OCI-M1 (cell line): ENCODE measurements at places on chromosomes 16 and 17.
A peak's percentile ranks its signal among the peaks of the same experiment; 100 is the strongest.

DNA sequence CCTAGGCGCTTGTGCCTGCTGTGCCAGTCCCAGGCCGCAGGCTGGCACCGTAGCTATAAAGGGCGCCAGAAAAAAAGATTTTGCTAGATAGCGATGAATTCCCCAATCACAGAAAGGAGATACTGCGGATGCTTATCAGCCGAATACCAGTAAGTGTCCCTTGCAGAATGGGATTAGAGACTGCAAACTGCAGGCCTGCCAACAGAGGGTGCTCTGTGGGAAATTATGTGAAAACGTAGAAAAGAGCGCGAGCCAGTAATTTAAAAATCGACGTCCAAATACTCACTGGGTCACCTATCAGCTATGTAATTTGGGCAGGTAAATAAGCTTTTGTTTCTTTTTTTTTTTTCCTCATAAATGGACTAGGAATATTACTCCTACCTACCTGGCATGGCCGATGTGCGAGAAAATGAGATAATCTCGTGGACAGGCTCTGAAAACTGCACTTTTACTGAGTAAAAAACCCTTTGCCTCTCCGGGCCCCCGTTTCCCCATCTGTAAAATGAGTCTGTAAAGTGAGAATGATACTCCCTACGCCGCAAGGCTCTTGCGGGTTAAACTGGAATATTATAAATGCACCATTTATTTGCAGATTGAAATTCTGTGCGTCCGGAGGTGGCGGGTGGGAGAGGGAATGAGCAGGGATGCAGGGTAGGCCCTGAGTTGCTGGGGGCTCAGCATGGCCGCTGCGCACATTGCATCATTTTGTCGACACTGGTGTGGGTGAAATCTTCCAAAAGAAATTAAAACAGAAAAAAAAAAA, 1.2 kb upstream of the COG1 start:
- peak; percentile 90 for DNase-seq

DNA sequence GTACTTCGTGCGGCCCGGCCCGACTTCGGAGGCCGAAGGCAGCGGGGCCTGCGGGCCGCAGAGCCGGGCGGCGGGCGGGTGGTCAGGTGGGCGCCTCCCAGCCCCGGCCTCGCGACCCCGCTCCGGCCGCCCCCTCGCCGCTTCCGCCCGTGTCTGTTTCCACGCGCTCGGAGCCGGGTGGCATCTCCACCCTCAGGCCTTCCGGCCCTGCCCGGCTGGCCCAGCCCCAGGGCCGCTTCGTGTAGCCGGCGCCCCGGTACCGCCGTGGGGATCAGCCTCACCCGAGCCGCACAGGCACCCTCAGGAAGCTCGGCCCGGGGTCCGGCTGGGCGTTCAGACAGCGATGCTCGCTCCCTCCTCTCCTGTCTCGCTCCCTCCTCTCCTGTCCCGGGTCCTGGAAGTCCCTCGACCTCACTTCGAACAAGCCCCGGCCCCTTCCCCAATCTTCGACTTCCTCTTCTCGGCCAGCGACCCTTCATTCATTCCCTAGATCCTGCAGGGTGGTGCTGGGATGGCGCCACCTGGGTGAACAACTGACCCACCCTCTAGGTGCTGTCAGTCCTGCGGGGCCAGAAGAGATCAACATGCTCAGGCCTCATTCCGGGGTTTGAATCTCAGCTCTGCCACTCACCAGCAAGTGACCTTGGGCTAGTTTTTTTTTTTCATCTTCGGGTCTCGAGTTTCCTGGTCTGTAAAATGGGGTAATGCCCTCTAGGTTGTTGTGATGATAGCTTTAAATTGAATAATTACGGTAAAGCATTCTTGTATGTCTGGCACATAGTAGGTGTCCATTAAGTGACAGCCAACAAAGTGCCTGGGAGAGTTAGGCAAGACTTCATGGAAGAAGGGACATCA, 610 bp downstream of the VPS4A start:
- DNase-seq, result peak; percentile 49

DNA sequence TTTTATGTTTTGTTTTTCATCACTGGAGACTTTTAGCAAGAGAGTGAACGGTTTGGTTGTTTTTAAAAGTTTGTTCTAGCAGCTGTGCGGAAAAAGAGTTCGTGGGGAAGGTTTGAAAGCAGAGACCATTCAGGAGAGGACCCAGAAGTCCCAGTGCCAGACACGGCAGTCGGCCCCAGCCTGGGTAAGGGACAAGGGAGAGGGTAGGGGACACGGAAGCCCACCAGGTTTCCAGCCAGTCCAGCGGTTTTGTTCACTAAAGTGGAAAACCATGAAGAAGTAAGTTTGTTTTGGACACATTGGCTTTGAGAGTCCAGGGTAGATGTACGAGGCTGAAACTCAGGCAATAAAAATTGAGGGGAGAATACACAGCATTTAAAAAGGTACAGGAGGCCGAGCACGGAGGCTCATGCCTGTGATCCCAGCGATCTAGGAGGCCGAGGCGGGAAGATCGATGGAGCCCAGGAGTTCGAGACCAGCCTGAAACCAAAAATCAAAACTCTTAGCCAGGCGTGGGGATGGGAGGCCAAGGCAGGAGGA, 56.8 kb upstream of the RPH3AL start:
- no peak for DNase-seq

DNA sequence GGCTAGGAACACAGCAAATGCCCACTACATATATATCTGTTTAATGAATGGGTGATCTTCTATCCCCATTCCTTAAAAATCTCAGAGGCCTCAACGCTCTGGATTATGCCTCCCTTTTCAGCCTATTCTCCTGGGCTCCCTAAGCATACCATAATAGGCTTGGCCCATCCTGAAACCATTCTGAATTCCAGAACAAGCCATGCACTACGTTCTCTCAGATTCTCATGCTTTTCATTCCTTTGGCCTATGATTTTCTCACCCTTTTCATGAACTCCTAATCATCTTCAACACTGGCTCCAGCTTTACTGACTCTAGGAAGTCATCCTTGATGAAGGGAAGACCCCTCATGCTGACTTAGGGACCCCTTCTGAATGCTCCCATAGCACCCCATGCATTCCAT, 71.1 kb downstream of the RPGRIP1L start:
- DNase-seq, result no peak

- DNase-seq, result no peak
These were observed 154.4 kb upstream of the FOXF1 start for GRCh38 chr16:86355951-86356350.

- no peak for DNase-seq
These were observed 555.8 kb downstream of the RBFOX1 start for GRCh38 chr16:7888411-7888810.

DNA sequence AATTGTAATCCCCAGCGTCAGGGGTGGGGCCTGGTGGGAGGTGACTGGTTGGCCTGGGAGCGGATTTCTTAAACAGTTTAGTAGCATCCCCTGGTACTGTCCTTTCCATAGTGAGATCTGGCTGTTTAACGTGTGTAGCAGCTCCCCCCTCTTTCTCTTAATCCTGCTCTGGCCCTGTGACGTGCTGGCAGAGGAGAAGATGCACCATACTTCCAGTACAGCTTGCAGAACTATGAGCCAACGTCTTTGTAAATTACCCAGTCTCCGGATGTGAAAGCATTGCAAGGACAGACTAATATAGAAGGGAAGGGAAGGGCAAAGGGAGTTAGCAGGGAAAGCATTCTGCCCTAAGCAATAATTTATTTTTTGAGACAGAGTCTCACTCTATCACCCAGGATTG, 83.9 kb downstream of the RMI2 start:
- DNase-seq, result no peak

GRCh38 chr16:29705030-29705429, 26.1 kb downstream of the QPRT start:
- DNase-seq, result no peak

DNA sequence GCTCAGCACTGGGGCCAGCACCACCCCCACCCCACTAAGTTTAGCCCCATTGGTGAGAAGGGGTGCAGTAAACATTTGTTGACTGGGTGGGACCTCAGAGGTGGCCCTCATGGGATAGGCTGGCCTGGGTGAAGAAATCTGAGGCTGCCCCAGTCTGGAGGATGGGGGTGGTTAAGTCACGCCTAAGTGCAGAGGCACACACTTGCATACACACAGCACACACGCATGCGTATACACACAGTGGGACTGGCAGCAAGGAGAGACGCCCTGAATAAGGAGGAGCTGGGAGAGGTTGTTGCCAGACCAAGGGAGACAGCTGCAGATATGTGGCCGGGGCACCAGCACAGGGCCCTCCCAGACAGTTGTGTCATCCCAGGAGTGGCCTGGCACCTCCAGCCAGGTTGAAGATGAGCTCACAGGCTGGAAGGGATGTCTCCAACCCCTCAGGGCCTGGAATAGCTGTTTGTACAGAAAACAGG, 3.0 kb upstream of the BCAR1 start:
- no peak for DNase-seq

GRCh38 chr16:80656161-80656560, 115.4 kb downstream of the DYNLRB2 start:
- DNase-seq, result no peak

DNA sequence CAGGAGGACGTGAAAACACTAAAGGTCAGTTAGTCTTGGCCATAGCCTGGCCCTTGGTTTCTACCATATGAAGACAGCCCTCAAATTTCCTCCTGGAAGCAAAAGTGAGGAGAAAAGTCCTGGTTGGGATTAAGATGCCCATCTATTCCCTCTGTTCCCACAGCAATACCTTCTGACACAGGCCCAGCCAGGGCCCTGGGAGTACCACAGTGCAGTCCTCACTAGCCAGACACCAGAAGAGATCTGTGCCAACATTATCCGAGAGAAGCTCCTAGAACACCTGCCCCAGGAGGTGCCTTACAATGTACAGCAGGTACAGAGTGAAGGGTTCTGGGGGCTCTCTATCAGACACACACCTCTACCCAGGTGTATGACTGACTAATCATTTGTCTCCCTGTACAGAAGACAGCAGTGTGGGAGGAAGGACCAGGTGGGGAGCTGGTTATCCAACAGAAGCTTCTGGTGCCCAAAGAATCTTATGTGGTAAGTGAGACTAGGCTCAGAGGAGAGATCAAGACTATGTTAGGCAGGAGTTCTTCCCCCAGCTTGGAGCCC, 4.1 kb downstream of the ERAL1 start:
- DNase-seq, result no peak

- DNase-seq, result no peak
These were observed 114.9 kb downstream of the PRKCA start for GRCh38 chr17:66417300-66417719.

DNA sequence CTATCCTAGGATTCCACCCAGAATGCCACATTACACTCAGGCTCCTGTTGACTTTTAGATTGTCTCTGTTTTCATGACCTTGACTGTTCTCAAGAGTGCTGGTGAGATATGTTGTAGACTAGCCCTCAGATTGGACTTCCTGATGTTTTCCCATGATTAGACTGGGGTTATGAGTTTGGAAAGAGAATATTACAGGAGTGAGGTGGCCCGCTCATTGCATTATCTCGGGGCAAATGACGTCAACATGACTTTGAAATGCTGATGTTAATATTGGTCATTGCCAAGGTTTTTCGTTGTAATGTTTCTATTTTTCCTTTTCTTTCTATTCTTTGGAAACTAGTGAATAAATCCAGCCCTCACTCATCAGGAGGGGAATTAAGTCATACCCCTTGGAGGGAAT, 355.7 kb upstream of the MON1B start:
- DNase-seq, result no peak

- DNase-seq, result no peak
These were observed 16.4 kb upstream of the MARCHF10 start for GRCh38 chr17:62824290-62825131.

- DNase-seq, result no peak
These were observed 55.5 kb upstream of the NACA2 start for GRCh38 chr17:61646482-61646881.

- peak; percentile 60 for DNase-seq
These were observed 3.0 kb downstream of the ALDH3A1 start for GRCh38 chr17:19744922-19745757.

DNA sequence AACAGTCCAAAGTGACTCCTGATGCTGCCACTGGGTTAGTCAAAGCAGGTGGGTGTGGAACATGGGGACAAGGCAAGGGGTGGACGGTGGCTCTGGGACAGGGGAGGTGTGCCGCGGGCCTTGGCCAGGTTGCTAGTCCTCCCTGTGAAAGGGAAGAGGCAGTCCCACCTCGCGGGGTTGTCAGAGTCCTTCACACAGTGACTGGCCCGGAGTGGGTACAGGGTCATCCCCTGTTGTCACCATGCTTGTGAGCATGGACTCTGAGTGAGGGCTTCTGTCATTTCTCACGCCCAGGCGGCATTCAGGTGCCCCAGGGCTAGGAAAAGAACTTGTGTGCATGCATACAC, 3.1 kb upstream of the ZNF469 start:
- DNase-seq, result no peak

DNA sequence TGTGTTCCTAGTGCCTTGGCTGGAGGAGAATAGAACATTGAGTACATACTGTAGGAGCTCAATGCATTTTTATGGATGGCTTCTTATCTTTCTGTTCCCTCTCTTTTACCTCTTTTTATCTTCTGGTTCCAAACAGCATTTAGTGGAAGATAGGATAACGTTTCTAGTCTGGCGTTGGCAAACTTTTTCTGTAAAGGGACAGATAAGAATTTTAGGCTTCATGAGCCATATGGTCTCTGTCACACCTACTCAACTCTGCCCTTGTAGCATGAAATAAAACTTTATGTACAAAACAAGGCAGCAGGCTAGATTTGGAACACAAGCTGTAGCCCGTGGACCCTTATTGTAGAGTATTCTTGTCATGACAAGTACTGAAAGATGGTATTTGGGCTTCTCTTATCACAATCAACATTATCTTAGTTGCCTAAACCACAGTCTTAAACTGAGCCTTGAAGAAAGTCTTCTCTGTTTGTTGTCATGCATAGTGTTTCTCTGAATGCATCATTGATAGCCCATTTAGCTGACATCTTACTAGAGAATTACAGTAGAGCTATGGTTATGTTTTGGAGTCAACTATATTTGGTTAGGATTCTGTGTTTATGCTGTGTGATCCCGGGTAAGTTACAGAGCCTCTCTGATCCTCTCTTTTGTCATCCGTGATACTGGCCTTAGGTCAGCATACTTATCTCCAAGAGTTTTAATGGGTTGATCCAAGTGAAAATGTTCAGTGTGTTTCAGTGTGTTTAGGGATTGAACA, 80.2 kb downstream of the HS3ST4 start:
- peak; percentile 78 for DNase-seq

GRCh38 chr17:35889818-35890773, 9.9 kb upstream of the CCL5 start:
- peak; percentile 31 for DNase-seq

- DNase-seq, result peak; percentile 70
These were observed 53.1 kb downstream of the CYB5B start for GRCh38 chr16:69477546-69477945.

DNA sequence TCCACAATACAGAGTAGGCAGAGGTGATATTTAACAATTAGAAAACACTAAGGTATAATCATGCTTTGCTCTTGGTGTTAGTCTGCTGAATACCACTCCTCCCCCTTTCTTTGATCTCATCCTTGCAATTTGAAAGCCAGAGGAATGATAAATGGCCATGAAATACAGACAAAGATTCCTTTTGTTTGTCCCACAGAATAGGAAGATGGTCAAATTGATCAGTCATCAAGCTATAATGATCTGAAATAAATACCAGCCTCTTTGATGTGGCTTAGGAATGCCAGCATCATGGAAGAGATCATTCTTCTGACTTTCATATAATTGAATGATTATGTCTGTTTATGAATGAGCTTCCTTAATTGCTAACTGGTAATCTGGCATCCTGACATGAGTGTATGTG, 1541.7 kb upstream of the CDH8 start:
- DNase-seq, result no peak
